Activated CD8-positive, alpha-beta memory T cell treated with anti-CD3 and anti-CD28 coated beads for 24 hours (primary cell): ENCODE measurements at places on chromosomes 6 and 20.

- peak; percentile 58 for DNase-seq
Measured at GRCh38 chr6:155152211-155153076, 111.4 kb upstream of the CLDN20 start.

- DNase-seq: no peak
Measured at GRCh38 chr6:7260291-7261031, 52.5 kb downstream of the SSR1 start.

DNA sequence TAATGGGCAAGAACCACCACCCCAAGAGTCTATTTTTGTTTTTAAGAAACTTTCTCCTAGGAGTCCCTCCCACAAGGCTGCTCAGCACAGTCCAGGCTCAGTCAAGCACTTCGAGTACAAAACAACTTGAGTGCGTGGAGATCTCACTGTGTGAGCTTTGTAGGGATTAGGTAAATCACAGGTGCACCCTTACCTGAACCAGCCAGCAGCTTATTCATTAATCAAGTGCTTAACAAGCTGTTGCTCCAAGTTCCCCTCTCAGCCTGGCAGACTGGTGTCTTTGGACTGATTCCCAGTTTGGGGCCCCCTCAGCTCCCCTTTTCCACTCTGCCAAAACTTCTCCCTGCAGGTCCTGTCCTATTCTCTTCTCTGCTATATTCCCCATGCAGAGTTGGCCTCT is 133.1 kb downstream of the LY86 start:
- DNase-seq: no peak

GRCh38 chr6:87139236-87139635 is 16.1 kb upstream of the ZNF292 start:
- no peak for DNase-seq
